Activated T-helper 1 cell treated with anti-CD3 and anti-CD28 coated beads, Interleukin-2, amount 50 U/mL, for 16 hours (primary cell): ENCODE measurements at places on chromosomes 4 and X.

- DNase-seq, result no peak
Measured at GRCh38 chr4:18388039-18388438, 366.5 kb upstream of the LCORL start.

DNA sequence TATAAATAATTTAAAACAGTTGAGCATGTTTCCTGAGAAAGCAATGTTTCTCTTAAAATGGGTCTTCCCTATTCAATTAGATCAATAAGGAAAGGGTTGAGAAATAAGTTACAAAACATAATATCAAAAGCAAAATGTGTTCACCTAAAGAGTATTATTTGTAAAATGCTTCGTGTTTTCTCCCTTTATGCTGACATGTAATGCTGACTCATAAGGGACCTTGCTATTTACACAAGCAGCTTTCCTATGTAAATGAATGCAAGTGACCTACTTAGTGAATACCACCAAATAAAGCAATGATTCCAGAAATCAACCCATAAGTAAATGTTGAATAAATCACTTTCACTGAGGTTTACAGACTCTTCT, 91.5 kb downstream of the ELOVL6 start:
- no peak for DNase-seq

DNA sequence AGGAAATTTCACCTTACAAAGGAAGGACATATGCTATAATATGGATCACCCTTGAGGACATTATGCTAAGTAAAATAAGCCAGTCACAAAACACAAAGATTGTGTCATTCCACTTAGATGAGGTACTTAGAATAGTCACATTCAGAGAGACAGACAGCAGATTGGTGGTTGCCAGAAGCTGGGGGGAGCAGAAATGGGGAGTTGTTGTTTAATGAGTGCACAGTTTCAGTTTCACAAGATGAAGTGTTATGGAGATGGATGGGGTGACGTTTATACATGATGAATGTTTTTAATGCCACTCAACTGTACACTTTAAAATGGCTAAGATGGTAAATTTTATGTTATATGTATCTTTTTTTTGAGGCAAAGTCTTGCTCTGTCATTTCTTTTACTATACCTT, 14.8 kb upstream of the SPON2 start:
- no peak for DNase-seq

GRCh38 chr4:173181848-173182247, 13.2 kb downstream of the GALNT7 start:
- no peak for DNase-seq

- no peak for DNase-seq
Measured at GRCh38 chr4:80185787-80186548, 11.3 kb upstream of the PRDM8 start.
